ENCODE measurements at places on chromosomes 16 and 17. TPM values are rescaled to one million over a fixed set of nuclear protein-coding genes. Genes with fewer than 3 reads are reported as not detected.

The SLC52A1 gene
- 0.80 TPM for total RNA-seq

The CARD14 gene
- 0.38 TPM for total RNA-seq

The TRIM16 gene
- total RNA-seq: 24.1 TPM

The KLHL36 gene
- total RNA-seq: 14.4 TPM

The PRR35 gene
- under 0.01 TPM for total RNA-seq

The NOTUM gene
- total RNA-seq: 0.66 TPM

The TMEM88 gene
- total RNA-seq: 1.6 TPM
